MM.1S (cell line): ENCODE measurements at places on chromosomes 1 and 21.
A peak's percentile ranks its signal among the peaks of the same experiment; 100 is the strongest.

- DNase-seq: no peak
These were observed 14.7 kb upstream of the HMGB4 start for GRCh38 chr1:33849211-33849610.

- peak; percentile 2 for DNase-seq
These were observed 20.2 kb upstream of the PKP1 start for GRCh38 chr1:201262963-201263608.

GRCh38 chr1:154772606-154773506 lies 97.2 kb downstream of the KCNN3 start:
- no peak for DNase-seq

DNA sequence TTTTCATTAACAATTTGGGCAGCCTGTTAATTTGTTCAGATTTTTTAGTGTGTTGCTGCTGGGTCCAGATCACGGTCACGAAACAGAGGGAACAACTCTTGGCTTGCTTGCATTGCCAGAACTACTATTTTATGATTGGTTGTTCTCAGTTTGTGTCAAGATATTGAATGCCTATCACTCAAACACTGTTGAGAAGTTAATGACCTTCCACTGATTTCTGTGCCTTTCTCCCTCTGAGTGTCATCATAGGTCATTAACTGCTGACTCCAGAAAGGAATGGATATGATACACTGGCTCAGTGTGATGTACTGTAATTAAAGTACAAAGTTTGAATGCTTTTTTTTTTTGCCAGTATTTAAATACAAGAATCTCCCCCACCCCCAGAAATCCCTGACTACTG lies 9.2 kb downstream of the CHODL start:
- DNase-seq: no peak

GRCh38 chr1:9717193-9718005 lies 65.9 kb downstream of the PIK3CD start:
- DNase-seq: peak; percentile 88

DNA sequence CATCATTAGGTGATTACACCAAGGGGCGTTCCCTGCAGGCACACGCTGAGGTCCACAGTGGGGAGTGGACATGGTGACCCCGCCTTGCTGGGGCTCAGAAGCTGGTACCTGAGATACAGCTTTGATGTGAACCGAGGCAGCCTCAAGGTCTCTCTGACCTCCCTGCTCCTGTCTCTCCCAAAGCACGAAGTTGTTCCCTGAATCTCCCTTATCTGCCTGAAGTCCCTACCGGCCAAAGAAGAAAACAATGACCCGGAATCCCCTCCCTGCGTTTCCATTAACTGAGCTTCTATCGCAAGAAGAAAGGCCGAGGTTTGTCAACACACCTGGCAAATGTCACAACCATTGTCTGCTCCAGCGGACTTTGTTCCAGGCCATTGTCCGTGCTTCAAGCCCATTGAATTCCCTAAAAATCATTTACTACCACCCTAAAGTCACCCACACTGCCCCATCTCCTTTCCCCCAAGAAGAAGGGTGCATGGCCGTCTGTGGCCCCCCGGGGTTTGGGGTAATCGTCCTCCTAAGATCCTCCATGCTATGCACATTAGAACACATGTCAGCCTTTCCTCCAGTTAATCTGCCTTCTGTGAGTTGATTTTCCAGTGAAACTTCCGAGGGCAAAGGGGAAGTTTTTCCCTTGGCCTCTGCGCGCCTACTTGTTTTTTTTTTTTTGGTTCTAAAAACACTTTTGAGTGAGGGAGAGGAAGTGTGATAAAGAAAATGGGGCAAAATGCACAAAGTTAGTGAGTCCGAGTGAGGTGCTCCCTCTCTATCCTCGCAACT lies 48.1 kb upstream of the COL18A1 start:
- DNase-seq: no peak

- no peak for DNase-seq
These were observed 20.9 kb downstream of the SLAMF1 start for GRCh38 chr1:160625725-160626498.

GRCh38 chr1:166947398-166948043 lies 27.8 kb downstream of the ILDR2 start:
- no peak for DNase-seq

- DNase-seq: peak; percentile 40
These were observed 72.8 kb downstream of the S1PR1 start for GRCh38 chr1:101309334-101310311.

DNA sequence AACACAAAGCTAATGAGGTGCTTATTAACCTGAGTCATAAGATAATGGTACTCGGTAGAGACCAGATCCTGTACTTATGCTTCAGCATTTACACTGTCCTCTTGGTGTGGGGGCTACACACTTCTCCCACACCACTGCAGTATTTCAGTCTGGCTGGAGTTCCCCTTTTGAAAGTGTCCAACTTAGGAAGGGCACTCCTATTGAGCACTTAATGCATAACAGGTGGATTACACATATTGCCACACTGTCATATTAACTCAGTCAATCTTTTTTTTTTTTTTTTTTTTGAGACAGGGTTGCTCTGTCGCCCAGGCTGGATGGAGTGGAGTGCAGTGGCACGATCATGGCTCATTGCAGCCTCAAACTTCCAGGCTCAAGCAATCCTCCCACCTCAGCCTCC lies 1.5 kb downstream of the GPATCH4 start:
- peak; percentile 87 for DNase-seq

DNA sequence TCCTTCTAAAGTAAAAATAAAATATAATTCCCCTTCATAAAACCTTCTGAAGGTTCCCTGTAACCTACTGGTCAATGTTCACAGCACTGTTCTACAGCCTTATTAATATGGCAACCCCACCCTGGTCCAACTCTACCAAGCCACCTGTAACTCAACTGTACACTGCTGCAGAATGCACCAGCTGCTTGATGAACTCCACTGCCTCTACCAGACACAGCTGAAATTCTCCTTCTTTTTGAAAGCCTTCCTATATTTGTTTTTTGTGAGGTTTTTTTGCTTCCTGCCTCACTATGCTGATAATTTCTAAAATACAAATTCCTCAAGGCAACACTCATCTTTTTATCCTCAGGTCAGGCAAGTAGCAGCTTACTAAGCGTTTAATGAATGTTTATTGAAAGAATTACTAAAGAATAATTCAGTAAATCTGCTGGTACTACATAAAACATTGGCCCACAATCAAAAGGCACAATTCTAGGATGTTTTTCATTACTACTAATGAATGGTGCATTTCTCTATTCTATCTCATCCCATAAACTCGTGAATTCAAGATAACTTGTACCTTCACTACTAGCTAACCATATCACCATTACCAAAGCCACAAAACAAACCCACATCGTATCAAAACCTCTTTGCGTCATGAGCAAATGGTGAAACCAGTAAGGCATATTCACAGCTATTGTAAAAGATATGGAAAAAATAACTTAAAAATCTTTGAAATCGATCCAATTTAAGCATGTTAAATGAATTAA lies 2.4 kb downstream of the SSX2IP start:
- DNase-seq: no peak

- no peak for DNase-seq
These were observed 13.6 kb downstream of the INAVA start for GRCh38 chr1:200908191-200908868.

DNA sequence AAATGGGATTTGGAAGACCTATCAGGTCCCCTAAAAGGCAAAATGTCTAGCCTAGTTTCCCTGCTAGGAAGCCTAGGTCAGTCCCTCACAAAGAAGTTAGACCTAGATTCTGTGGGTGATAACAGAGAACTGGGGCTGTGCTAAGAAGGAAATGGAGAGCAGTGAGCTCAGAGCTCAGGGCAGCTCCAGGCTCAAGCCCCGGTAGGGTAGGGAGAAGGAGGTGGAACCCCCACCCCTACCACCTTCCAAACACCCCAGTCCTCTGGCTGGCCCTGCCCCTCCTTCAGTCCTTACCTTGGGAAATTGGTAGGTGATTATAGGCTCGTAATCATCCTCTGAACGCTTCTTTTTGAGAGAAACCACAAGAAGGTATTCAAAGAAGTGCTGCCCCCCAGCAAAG lies 1.1 kb downstream of the DENND2D start:
- DNase-seq: no peak

- DNase-seq: no peak
These were observed 11.0 kb upstream of the KCNA2 start for GRCh38 chr1:110617116-110617515.

DNA sequence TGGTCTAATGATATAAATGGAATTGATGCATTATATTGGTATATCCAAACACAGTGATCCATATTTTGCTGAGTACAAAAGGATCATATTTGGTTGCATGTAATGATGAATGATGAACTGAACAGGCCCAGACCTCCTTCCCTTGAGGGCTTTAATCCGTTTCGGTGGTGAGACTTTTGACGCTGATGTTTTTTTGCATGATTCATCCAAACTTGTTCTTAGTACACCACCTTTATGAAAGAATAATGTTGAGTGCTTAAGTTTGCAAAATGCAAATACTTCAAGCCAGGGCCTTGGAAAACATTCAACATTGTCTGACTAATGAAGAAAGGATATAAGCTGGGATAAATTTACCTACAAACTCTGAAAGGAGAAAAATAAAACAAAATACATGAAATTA lies 19.2 kb downstream of the HOOK1 start:
- no peak for DNase-seq

- DNase-seq: no peak
These were observed 12.0 kb downstream of the CAPN2 start for GRCh38 chr1:223724376-223724775.

GRCh38 chr1:218395916-218396315 lies 50.8 kb downstream of the TGFB2 start:
- no peak for DNase-seq

- DNase-seq: no peak
These were observed 228.1 kb downstream of the OMA1 start for GRCh38 chr1:58318157-58319005.

DNA sequence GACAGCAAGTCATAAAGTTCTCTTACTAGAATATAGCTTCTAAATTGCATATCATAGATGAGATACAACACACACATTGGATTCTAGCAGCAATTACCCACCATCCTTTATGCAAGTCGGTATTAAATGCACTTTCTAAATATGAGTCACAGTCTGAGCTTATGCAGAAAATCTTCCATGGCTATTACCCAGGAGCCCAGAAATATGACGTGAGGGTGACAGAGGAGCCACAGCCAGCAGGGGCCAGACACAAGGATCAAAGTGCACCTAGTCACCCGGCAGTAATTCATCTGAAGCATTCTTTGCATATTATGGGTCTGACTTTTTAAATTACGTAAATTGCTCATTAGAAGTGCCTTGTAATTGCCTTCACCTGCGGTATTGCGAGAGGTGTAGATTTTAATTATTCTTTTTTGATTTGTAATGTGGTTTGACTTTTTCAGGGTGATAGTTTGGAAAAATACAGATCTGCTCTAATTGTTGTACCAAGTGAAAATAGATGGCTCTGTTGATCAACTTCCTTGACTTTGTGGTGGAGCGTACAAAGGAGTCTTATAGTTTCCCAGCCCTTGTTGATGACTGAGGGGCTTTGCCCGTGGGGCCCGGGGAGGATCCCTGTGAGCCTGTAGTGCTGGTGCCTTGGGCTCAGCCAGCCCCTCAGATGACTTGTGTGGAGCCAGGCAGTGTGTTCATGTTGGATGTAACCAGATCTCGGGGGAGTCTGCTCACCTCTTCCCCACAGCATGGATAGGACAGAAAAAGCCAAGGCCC lies 470.0 kb upstream of the VAMP3 start:
- DNase-seq: no peak

- no peak for DNase-seq
These were observed 3.5 kb upstream of the TIAM1 start for GRCh38 chr21:31347435-31348032.

DNA sequence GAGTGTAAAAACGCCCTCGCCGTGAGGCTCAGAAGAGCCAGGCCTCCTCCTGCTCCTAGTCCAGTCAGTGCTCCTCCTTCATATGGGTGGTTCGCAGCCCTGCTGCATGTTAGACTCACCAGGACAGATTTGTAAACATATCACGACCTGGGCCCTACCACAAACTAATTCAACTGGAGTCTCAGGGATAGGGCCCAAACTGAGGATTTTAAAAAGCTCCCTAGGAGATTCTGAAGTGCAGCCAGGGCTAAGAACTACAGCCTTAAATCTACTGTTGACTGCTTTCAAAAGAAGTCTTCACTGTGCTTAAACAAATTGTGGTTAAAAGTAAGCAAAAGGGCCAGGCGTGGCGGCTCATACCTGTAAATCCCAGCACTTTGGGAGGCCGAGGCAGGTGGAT lies 57.0 kb downstream of the CAMTA1 start:
- DNase-seq: no peak

- DNase-seq: no peak
These were observed 63.4 kb upstream of the PDE4B start for GRCh38 chr1:65729259-65729658.

DNA sequence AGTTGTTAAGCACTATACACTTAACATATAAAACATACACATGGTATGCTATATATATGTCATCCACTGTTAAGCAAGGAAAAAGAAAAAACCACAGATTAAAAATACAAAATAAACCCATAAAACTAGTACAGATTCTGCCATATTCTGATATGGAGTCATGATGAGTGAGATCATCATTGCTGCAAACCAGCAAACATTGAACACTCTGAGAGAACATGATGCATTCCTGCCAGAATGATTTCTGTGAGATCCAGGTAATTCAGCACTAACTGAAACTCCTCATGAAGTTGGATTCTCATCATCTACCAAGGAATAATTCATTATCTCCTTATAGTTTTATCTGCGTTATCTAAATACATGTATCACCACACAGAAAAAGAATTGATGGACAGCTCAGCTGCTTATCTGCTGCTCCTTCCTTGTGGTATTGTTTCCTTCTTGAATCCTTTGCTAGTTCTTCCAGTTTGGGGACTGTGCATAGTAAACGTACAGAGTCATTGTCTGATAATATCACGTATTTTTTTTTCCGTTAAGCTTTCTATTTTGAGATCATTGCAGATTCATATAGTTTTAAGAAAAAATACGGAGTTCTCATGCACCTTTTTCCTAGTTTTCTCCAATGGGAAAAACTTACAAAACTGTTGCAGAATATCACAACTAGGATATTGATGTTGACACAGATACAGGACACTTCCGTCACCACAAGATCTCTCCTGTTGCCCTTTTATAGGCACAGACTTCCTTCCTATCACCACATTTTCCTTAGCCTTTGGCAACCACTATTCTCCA lies 9.3 kb downstream of the RAB4A start:
- DNase-seq: no peak

GRCh38 chr1:207284209-207284897 lies 37.1 kb upstream of the CD55 start:
- DNase-seq: peak; percentile 68

GRCh38 chr1:205662135-205662738 lies 18.1 kb downstream of the SLC45A3 start:
- DNase-seq: no peak

DNA sequence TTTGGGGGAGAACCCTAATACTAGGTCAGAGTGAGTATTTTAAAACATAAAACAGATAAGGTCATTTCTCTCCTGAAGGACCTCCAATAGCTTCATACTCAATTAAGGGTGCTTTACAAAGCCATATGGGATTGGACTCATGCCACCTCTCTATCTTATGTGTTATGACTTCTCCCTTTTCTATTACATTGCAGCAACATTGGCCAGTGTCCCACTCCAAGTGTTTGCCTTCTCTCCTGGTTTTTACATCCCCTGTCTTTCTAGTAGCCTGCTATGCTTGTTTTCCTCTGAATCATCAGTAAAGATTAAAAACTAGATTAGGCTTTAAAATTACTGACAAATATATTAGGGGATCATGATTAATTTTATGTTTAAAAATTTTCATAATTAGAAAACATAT lies 66.6 kb downstream of the SCMH1 start:
- no peak for DNase-seq

GRCh38 chr1:53324321-53324720 lies 3.5 kb downstream of the LRP8 start:
- DNase-seq: no peak

GRCh38 chr1:20439282-20439681 lies 46.7 kb downstream of the CAMK2N1 start:
- no peak for DNase-seq
